ENCODE measurements at places on chromosomes 7 and 10.

- DNase-seq, result no peak
Observed at GRCh38 chr10:115948465-115948864, 324.5 kb downstream of the GFRA1 start.

- no peak for DNase-seq
Observed at GRCh38 chr10:124918191-124918830, 23.6 kb upstream of the ZRANB1 start.

- DNase-seq, result no peak
Observed at GRCh38 chr10:71746344-71747037, 26.8 kb downstream of the VSIR start.

DNA sequence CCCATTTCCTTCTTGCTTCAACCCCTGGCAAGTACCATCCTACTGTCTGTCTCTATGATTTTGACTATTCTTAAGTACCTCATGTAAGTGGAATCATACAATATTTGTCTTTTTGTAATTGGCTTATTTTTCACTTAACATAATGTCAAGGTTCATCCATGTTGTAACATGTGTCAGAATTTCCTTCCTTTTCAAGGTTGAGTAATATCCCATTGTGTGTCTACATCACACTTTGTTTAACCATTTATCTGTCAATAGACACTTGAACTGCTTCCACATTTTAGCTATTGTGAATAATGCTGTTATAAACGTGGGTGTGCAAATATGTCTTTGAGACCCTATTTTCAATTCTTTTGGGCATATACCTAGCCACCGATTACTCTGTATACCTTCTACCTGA is 14.0 kb upstream of the CDK14 start:
- no peak for DNase-seq

DNA sequence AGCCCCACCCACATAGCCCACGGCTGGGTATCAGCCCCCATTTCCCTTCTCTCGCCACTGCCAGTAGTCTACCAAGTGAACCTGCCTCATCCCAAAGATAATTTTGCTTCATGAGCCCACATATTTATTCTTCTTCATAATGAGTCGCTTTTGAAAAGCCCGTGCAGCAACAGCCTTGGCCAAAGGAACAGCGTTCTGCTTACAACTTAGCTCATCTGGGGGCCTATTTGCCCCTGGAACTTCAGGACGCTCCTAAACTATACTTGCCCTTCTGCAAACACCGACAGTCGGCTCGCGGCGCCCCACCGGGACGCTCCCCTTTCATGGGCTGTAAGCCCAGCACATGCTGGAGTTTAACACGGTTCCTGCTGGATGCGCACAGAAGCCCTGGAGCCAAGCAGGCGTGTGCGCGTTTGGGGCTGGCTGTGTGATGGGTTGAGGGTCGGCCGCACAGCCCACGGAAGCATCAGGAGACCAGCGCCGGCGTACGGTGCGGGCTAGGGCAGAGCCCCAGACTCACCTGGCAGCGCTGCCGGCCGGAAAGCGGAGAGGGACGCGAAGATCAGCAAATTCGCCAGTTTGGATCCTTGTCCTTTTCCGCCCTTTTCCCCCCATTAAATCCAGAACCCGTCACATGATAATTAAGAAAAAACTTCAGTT is 370 bp downstream of the TMEM60 start:
- no peak for DNase-seq

GRCh38 chr10:32256613-32257437 is 90.1 kb downstream of the EPC1 start:
- DNase-seq, result no peak

DNA sequence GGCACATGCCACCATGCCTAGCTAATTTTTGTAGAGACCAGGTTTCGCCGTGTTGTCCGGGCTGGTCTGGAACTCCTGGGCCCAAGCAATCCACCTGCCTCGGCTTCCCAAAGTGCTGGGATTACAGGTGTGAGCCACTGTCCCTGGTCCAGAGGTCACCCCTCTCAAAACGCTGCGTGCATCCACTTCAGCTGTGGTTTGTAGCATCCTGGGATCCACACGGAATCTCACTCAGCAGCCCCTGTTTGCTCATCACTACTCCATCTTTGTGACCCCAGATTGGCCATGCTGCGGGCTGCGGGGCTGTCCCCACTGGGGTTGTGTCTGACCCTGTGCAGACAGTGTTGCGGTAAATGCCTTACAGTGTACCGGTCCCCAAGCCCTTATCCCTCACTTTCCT is 3.5 kb downstream of the INPP5A start:
- no peak for DNase-seq

DNA sequence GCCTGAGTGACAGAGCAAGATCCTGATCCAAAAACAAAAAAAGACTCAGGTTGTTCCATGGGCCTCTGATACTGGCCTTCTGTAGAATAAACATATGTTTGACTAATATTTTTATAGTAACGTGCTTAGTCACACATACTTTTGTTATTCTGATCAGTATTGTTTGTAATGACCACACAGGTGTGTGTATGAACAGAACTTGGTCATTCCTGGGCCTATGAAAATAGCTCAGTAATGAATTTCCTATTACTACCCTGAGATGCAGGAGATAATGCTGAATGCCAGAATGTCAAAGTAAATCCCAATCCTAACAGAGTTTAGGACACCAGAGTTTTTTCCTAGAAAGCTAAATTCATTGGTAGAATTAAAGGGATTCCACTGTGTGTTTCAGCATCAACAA is 108.7 kb downstream of the DOCK4 start:
- no peak for DNase-seq

DNA sequence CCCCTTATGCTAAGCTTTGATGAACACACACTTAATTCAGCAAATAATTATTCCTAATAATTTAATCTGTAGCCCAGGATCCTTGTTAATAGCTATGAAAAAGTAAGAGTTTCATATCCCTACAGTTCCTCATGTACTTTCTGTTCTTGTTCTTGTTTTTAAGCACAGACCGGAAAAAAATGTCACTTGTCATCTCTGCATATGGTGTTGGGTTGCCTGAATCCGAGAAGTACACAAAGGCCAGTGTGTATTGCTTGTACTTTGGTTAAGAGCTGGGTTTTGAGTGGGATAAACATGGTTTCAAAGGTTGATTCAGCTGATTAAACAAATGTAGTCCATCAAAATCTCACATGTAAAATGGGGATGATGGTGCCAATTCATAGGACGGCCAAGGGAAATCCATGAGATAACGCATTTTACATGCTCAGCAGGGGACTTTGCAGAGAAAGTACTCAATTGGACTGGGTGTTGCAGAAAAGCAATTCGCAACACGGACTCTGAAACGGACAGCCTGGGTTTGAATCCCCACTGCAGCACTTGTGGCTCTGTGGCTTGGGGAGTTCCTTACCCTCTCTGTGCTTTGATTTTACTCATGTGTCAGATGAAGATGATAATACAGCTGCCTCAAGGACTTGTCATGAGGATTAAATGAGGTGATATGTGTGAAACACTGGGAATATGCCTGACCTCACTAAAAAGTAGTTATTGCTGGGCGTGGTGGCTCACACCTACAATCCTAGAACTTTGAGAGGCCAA is 71.7 kb downstream of the MAP3K8 start:
- no peak for DNase-seq

DNA sequence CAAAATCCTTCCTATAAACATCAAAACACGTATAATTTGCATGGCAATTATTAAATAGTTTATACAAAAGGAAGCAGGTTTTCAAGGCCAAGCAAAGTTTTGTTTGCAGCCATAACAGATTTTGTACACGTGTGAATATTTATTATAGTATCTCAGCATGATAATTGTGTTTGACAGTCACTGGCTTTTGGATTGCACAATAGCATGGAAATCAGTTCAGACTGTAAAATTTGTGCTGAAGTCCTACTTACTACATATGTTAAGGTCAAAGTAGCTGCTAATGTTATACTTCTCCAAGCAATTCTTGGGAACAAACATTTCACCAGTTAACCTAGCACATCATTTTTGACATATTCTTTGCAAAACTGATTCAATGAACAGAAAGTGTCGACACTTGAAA is 287.6 kb upstream of the POM121L12 start:
- no peak for DNase-seq

All from NCI-H2227 treated with DMSO at 0.1 percent for 48 hours (cell line).